ENCODE measurements at places on chromosomes 2 and 18.

DNA sequence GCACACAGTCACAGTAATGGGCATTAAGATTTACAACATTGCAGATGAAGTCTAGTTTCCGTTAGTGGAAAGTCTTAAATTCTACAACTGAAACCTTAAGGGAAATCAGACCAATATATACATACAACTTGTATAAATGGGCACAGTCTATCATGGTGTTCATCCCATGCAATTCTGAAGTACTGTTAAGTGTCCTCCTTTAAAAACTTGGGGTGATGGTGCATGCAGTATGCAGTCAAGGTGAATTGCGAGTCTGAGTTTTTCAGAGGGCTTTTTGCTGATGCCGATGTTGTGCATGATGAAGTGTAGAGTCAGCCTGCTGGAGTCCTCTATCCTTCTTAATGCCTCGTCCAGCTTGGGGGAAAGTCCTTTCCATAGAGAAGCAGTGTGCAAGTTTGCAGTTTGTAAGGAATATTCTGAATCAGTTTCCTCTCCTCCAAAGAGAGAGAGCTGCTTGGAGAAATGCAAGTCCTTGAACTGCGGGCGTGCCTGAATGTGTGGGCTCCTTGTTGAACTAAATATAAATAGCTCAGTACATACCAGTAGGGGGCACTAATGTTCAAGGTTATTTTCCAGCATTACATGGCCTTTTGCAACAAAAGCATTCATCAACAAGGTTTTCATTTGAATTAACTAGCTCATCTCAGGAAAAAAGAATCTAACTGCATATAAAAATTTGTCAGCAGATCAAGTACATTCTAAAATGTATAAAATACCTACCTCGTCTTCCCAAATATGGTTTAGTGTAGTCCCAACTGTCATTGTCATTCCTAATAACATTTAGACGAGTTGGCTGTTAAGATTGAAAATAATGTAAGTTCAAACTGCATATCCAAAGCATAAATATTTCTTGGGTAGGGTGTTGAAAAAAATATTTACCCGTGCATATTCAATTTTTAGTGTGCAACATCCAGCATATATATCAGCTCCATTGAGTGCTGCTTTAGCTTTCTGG lies 21.3 kb downstream of the HNRNPLL start:
- peak; percentile 63 for DNase-seq

GRCh38 chr2:57296795-57297517 lies 749.6 kb upstream of the VRK2 start:
- no peak for DNase-seq

DNA sequence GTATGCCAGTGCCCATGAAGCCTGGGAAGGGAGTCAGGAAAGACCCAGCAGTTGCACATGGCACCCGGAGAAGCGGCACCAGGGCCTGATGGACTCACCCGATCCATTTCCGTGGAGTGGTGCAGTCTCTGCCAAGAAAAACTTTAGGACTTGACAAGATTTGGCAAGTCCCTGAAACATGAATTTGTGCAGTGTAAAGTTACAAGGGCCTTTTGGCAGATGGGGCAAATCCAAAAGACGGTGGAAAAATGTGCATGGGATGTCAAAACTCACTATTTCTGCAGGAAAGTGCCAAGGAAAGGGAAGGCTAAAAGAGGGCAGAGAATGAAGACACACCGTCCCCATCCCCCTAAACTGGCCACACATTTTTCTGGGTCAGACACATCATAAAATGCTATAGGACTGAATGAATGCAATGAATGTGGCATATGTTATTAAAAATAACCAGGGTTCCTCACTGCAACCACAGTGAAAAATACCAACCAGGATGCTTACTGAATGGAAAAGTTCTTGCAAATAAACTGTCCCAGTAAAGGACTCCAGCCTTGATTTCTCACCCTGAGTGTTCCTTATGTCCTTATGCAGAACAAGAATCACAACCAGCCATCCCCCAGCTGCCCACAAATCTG lies 173.5 kb upstream of the SIX2 start:
- DNase-seq: no peak

DNA sequence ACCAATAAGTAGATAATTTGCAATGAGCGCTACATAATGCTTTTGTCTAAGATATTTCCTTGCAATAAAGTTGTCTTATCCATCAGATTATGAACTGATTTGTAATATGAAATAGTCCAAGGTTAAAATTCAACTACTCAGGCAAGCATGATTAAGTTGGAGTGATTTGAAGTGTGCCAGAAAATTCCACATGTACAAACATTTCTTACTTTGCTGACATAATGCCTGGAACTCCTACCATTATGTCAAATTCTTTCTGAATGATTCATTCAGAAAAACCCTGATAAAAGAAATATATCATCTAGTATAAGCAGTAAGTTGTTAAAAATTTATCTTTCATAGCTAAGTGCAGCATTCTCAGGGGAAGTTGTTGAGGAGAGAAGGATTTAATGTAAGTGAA lies 87.3 kb downstream of the CBLN2 start:
- no peak for DNase-seq

- no peak for DNase-seq
Observed at GRCh38 chr18:54296062-54296461, 26.7 kb downstream of the POLI start.

DNA sequence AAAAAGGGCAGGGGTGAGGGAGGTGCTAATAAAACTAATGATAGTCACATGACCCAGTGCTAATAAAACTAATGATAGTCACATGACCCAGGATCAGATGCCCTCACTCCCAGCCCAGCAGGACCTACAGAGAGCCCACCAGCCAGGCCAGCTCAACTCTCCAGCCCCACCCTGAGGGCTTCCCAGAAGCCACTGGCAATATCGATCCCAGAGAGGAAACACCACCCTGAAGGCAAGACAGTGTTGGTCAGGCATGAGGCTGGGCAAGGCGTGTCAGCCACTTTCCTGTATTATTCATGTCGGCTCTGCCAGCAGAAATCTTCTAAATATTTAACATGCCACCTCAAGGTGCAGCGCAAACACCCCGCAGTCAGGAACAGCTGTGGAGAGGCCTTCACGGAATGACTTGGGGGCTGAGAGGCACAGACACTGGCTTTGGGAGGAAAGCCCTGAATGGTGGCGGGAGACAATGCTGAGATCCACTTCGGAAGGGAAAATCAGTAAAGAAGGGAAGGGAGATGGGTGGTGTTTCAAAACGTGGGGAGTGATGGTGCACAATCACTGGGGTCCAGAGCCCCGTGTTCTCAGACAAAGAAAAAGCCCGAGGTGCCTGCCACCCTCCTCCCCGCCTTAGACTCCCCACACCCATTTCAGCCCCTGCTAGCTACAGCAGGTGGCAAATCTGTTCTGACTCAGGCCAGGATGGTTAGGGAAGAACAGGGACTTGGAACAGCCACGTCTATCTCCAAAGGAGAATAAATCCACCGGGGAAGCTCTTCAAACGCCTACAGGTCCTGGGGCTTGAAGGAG lies 1.4 kb downstream of the REEP1 start:
- DNase-seq: peak; percentile 61

- no peak for DNase-seq
Observed at GRCh38 chr2:216920143-216920876, 60.4 kb upstream of the TNP1 start.

GRCh38 chr2:204487447-204488229 lies 57.6 kb upstream of the PARD3B start:
- no peak for DNase-seq

- DNase-seq: no peak
Observed at GRCh38 chr2:85737481-85737880, 16.3 kb upstream of the ATOH8 start.

DNA sequence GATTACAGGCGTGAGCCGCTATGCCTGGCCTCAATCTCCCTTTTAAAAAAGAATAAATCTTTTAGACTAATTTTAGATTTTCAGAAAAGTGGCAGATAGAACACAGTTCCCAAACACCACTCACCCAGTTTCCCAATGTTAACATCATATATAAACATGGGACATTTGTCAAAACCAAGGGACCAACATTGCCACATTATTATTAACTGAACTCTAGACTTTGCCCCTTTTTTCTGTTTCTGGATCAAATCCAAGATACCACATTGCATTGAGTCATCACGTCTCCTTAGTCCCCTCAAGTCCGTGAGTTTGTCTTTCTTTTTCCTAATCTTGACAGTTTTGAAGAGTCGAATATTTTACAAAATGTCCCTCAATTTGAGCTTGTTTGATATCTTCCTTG lies 2.4 kb downstream of the C2orf42 start:
- no peak for DNase-seq

GRCh38 chr2:36530983-36531354 lies 67.0 kb downstream of the FEZ2 start:
- DNase-seq: no peak

GRCh38 chr2:50343150-50343830 lies 688.6 kb downstream of the NRXN1 start:
- DNase-seq: no peak

- DNase-seq: no peak
Observed at GRCh38 chr2:15701991-15702390, 110.3 kb downstream of the DDX1 start.

GRCh38 chr2:73339201-73339600 lies 45.9 kb upstream of the EGR4 start:
- no peak for DNase-seq

- no peak for DNase-seq
Observed at GRCh38 chr2:28606986-28607441, 111.2 kb downstream of the PLB1 start.

DNA sequence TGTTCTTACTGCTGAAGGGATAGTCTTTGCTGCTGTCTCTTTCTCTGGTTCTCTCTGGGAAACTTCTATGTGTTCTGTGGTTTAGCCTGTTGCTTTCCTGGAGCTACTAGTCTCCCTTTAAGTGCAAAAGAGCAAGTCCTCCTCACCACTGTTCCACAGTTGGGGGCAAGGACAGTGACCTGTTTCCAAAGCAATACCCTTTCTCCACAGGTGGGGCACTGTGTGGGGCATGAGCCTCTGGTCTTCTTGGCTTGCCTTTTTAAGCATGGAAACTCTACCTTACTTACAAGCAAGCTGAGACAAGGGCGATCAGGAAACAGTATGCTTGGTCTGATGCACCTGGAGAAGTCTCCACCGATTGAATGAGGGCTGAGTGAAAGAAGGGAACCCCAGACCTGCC lies 156.7 kb downstream of the CPS1 start:
- DNase-seq: no peak

- DNase-seq: no peak
Observed at GRCh38 chr2:127411653-127412369, 6.4 kb upstream of the PROC start.

DNA sequence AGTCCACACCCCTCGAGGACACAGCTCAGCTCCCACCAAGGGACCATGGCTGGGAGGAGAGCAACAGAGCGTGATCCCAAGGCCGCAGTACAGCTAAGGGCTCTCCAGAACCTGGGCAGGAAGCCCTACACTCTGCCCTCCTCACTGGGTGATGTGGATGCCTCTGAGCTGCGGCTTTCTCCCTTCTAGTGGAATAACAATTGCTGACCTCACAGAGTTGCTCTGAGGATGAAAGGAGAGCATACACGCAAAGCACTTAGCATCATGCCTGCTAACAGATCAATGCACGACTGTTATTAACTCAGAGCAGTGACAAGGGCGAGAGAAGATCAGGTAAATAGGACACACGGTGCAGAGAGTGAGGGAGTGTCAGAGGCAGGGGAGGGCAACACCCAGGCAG lies 74.2 kb downstream of the ZFP36L2 start:
- DNase-seq: no peak

GRCh38 chr18:29184654-29185053 lies 1007.7 kb upstream of the CDH2 start:
- no peak for DNase-seq

GRCh38 chr18:22830511-22830910 lies 102.6 kb upstream of the RBBP8 start:
- no peak for DNase-seq

- no peak for DNase-seq
Observed at GRCh38 chr2:203637471-203638167, 68.8 kb upstream of the CD28 start.

GRCh38 chr2:74414881-74415761 lies 6.3 kb downstream of the C2orf81 start:
- peak; percentile 89 for DNase-seq

DNA sequence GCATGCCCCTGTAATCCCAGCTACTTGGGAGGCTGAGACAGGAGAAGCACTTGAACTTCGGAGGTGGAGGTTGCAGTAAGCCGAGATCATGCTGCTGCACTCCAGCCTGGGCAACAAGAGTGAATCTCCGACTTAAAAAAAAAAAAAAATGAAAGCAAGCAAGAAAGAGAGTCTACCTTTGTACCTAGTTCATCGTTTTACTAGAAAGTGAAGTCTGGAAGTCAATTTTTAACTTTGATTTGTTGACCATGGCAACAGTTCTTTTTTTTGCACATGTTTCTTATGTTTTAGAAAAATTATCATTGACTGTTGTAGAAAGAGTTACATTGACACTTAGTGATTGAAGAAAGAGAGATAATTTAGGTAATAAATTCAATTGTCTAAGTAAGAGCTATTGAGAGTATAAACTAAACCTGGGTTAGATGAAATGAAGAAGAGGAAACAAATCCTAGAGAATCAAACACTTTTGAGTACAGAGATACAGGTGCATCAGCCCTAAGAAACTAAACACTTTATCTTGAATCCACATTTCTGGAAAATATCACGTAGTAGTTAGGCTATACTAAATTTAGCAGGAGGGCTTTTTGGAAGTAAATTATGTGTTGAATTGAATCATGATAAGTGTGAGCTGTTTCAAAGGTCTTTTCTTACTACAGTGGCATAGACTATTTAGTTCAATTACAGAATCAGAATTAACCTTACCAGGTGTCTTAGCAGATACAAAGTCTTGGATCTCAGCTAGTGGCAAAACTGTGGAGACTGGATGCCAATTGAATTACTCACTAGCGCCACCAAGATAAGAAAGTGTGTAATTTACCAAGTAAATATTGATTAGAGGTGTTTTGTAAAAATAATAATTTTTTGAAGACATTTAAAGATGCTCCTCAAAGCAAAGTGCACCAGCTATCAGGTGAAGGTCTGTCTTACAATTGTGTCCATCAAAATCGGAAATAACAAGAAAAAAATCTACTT lies 303.4 kb upstream of the NRXN1 start:
- no peak for DNase-seq

GRCh38 chr2:108325756-108326155 lies 37.1 kb downstream of the SULT1C2 start:
- no peak for DNase-seq

- DNase-seq: no peak
Observed at GRCh38 chr2:96891591-96892333, 21.9 kb upstream of the SEMA4C start.

GRCh38 chr2:138030459-138030858 lies 66.2 kb downstream of the HNMT start:
- no peak for DNase-seq

Measured in retina (tissue), 1 donor.